ENCODE measurements at places on chromosomes 6 and 20.

DNA sequence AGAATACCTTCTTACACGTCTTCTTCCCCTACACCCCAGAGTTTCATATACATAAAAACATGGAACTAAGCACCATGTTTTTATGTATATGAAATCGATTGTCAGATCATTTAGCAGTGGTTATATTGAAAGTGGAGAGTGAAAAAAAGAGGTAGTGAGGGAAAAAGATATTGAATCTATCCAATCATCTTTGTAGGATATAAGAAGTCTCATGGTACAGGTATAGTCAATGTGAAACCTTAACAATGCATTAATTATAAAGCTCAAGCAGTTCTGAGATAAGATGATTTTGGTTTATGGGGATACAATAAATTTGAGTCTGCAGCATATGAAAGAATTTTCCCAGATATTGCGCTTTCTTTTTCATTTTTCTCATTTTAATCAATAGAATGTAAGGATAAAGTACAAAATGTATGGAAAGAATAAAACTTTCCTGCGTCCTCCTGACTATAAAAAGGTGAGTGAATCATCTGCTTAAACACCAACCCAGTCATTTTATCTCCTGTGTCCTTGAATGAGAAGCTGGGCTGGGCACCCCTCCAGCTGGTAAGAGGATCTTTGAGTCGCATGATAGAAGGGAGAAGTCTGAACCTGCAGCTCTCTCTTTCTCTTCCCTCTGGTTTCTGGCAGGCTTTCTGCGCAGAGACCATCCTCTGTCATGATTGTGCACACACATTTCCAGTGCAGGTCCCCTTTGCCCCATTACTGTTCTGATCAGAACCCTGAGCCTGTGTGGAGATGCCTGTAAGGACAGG lies 28.1 kb upstream of the AKIRIN2 start:
- no peak for DNase-seq

DNA sequence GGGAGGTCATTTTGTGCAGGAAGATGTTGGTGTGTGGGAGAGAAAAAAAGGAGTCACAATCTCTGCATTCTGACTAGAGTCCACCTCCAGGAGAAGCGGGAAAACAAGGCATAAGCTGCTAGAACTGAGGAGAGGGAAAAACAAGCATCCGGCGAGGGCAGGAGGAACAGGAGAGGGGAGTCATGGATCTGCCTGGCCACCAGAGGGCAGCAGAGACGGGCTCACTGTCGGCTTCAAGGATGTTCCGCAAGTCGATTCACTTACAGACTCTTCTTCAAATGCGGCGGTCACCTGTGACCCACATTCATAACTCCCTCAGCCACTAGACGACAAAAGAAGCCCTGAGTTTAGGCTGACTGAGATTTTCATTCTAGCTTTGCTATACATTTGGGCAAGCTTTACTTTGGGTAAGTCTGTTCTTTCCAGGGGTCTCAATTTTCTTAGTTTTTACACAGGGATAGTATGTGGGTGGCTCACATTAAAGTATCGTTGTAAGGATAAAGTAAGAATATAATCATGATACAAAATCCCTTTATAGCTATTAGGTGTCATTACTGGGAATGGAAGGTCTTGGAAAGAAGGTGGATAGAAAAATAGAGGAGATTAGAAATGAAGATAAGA lies 6.6 kb upstream of the BTNL2 start:
- peak; percentile 69 for DNase-seq

- DNase-seq = no peak
These were observed 55.7 kb downstream of the KHDC1L start for GRCh38 chr6:73169633-73170032.

DNA sequence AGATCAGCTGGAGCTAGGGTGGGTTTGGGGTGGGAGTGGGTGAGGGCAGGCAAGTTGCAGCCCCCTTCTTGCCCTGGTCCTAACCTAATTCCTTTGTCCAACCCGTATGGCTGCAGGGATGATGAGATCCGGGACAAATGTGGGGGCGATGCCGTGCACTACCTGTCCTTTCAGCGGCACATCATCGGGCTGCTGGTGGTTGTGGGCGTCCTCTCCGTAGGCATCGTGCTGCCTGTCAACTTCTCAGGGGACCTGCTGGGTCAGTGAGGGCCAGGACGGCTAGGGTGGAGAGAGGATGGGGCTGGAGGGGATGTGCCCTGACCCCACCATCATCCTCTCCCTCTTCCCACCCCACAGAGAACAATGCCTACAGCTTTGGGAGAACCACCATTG lies 12.0 kb downstream of the TMEM63B start:
- no peak for DNase-seq

All from hematopoietic multipotent progenitor cell (in vitro differentiated cells).